A549 treated with dexamethasone at 1 μM for 4 hours (cell line): ENCODE measurements at places on chromosomes 11 and 22. TPM values are rescaled to one million over a fixed set of nuclear protein-coding genes. Genes with fewer than 3 reads are reported as not detected.

Gene UPK3A
- not detected in 5 replicates for total RNA-seq

Gene KDM4E
- not detected in 5 replicates for total RNA-seq

Gene OR8H1
- total RNA-seq: not detected in 5 replicates

Gene OR2AT4
- total RNA-seq: not detected in 5 replicates

Gene SMIM38
- 0.05 to 0.06 TPM (median 0.05 TPM) in 3 of 5 replicates, not detected in the others for total RNA-seq

Gene A4GALT
- 17.7 to 27.9 TPM (median 27.3 TPM) in 5 replicates for total RNA-seq

Gene CCDC73
- total RNA-seq: 0.03 to 0.04 TPM in 2 of 5 replicates, not detected in the others

Gene SGSM1
- total RNA-seq: 0.49 to 1.1 TPM (median 0.60 TPM) in 5 replicates

Gene DGCR6
- 1.3 to 2.5 TPM (median 2.1 TPM) in 5 replicates for total RNA-seq

Gene BATF2
- total RNA-seq: 0.33 to 0.65 TPM (median 0.47 TPM) in 5 replicates

Gene FGF4
- total RNA-seq: 0.03 to 0.09 TPM (median 0.04 TPM) in 3 of 5 replicates, not detected in the others

Gene C1QTNF4
- 0.06 to 0.07 TPM in 2 of 5 replicates, not detected in the others for total RNA-seq

Gene PIH1D2
- 0.70 to 1.4 TPM (median 1.1 TPM) in 5 replicates for total RNA-seq
